ENCODE measurements at places on chromosomes 3 and 15.

- DNase-seq, result no peak
These were observed 42.1 kb downstream of the MAGI1 start for GRCh38 chr3:65996589-65996988.

GRCh38 chr3:98359250-98359649 is 5.6 kb downstream of the OR5K4 start:
- no peak for DNase-seq

- DNase-seq, result no peak
These were observed 18.6 kb upstream of the THSD4 start for GRCh38 chr15:71096676-71097075.

- DNase-seq, result no peak
These were observed 17.9 kb downstream of the CRYGS start for GRCh38 chr3:186526256-186526606.
